DMS79 treated with DMSO at 0.1 percent for 48 hours (cell line): ENCODE measurements at places on chromosomes 16 and 17.
A peak's percentile ranks its signal among the peaks of the same experiment; 100 is the strongest.

GRCh38 chr16:30829130-30830071, 42.4 kb upstream of the ZNF629 start:
- DNase-seq: no peak

- DNase-seq: no peak
Observed at GRCh38 chr16:3836641-3837040, 43.9 kb downstream of the CREBBP start.

- no peak for DNase-seq
Observed at GRCh38 chr17:55546481-55546880, 35.2 kb upstream of the SMIM36 start.

GRCh38 chr16:14354561-14355351, 275.3 kb downstream of the PARN start:
- DNase-seq: no peak

- no peak for DNase-seq
Observed at GRCh38 chr16:62363501-62363900, 327.3 kb upstream of the CDH8 start.

- DNase-seq: no peak
Observed at GRCh38 chr16:79609861-79610260, 9.3 kb upstream of the MAF start.

DNA sequence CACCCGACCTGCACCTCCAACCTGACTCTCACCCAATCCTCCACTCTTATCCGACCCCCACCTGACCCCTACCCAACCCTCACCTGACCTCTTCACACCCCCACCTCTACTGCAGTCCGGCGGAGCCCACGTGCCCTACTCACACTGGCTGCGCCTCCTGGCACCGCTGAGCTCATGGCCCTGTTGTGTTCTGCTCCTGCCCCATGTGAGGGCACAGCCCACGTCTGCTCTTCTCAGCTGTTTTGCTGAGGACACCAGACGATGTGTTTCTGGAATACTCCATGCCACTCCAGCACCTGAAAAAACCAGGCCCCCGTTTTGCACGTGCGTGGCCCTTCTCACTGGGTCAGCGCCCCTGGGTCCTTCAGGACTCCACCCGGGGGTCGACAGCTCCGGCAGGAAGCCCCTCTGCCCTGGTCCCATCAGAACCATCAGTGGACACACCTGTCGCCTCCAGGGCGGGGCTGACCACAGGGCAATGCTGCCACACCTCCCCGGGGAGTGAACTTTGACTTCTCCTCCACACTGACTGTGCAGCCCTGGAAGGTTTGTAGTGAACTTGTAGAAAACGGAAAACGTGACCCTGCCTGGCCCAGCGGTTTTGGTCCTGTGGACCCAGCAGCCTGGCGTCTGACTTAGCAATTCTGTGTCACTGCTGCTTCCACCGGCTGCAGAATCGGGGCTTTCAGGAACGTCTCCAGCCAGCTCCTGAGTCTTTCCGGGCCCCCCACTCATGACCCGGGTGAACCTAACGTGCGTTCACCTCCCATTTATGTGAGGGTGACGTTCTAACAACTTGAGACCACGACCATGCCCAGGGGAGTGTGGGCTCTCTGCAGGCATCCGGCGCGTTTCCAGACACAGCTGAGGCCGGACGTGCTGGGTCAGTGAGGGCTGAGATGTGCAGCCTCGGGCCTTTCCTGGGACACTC, 5.7 kb upstream of the RAB40B start:
- DNase-seq: no peak

GRCh38 chr17:28892024-28892423, 5.5 kb downstream of the FLOT2 start:
- DNase-seq: no peak

GRCh38 chr17:33318241-33318640, 25.1 kb upstream of the ASIC2 start:
- DNase-seq: no peak

DNA sequence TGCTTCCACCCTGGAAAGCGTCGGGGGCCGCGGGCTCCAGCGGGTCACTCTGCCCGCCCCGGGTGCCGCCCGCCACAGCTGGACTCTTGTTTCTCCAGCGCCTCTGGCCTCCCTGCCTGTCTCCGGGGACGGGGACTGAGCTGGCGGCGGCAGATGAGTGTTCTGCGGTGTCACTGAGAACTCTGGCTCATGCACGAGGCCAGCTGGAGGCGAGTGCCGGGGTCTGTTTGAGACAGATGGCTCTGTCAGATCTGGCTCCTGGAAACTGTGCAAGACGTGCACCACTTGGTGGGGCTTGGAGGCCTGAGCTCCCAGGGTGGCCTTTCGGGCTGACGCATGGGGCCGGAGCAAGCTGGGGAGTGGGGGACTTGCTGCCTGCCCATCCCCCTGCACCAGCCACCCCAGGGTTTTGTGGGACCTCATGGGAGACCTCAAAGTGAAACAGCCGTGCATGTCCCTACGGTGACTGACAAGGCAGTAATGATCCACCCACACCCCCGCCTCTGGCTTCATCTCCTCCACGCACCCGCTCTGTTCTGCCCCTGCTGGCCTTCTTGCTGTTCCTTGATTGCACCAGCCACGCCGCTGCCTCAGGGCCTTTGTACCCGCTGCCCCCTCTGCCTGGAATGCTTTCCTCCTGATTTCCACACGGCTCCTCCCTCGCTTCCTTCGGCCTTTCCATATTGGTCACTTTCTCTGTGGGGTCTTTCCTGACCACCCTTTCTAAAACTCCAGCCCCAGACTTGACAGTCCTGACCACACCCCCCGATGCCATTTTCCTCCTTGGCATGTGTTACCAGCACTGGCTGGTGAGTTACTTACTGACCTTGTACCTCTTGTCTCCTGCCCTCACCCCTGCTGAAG, 174.9 kb upstream of the CIBAR2 start:
- no peak for DNase-seq

- no peak for DNase-seq
Observed at GRCh38 chr16:88462396-88462795, 9.3 kb downstream of the ZFPM1 start.

DNA sequence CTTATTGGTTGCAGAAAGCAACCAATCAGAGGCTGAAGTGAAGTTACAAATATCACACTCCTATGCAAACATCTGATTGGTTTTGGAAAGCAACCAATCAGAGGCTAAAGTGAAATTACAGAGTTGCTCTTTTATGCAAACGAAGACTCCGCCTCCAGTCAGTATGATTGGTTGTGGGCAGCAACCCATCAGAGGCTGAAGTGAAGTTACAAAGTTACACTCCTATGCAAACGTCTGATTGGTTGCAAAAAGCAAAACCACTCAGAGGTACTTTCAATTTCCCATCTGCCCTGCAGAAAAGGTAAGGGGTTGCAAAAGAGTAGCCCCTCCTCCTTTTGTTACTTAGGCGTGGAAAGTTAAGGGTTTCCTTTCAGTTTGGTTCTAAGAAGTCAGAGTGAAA, 697.3 kb downstream of the MAF start:
- no peak for DNase-seq

- DNase-seq: no peak
Observed at GRCh38 chr16:27867122-27868110, 196.1 kb downstream of the GSG1L start.

DNA sequence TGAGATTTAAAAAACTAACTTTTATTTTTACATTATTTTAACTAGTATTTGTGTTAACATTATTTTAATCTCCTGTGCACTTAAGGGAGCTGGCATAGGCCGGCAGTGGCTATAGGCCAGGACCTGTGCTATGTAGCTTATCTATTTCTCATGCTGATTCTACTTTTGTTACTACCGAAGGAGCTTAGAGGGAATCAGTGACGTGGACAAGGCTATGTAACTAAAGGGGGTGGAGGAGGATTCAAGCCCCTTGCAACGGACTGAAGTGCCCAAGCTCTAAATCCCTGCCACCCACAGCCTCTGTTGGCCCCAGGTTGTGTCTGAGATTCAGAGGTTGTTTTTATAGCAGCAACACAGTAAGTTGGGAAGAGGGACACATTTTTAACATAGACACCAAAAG, 356.4 kb downstream of the WWOX start:
- no peak for DNase-seq

DNA sequence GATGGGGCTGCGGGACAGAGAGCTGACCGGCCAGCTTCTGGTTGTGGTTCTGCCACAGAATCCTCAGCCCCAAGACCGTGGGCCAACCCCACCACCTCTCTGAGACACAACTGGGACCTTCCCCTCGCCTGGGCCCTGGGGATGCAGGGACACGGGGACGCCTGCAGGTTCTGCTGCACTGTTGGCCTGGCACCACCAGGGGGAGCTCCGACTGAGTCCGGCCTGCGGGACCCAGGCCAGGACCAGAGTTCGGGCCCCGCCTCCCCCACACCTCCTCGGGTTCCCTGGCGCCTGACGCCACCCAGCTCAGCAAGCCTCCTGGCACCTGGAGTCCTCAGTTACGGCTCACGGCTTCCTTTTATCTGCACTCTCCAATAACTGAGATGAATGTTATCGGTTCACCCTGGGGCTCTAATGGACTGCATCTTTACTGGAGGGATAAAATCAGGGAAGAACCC, 27.3 kb downstream of the TBC1D16 start:
- peak; percentile 81 for DNase-seq

DNA sequence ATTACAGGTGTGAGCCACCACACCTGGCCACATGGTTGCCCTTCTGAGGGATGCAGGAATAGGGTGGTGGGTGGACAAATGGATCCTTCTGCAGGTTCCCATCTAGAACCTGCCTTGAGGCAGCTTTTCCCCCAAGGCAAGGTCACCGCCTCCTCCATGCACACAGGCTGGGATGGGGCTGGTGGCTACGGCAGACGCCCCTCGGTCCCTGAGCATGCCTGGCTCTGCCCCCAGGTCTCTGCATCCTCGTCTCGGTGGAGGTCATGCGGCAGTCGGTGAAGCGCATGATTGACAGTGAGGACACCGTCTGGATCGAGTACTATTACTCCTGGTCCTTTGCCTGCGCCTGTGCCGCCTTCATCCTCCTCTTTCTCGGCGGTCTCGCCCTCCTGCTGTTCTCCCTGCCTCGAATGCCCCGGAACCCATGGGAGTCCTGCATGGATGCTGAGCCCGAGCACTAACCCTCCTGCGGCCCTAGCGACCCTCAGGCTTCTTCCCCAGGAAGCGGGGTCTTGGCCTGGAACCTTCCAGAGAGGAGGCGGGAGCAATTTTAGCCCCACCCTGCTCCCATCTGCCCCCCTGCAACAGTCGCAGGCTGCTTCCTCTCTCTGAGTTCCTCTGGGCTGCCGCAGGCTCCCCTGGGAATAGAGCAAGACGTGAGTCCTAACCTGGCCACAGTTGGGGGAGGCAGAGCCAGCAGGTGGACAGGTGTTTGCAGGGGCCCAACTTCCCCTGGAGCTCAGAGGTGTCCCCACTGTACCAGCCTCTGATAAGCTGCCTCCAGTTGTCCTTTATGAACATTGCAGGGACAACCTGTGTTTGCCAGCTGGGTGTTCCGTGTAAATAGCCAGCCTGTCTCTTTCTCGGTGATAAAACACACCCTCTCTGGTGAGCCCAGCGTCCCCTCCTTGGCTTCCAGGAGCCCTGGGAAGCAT, 11.7 kb downstream of the CACNG1 start:
- DNase-seq: no peak

GRCh38 chr17:58328195-58329034, at the start of gene TSPOAP1:
TSS of gene TSPOAP1 (minus strand) at chr17:58328795. CDS start at chr17:58327920, 875 bp downstream.
- DNase-seq: no peak

GRCh38 chr16:49874613-49875237, 18.8 kb upstream of the ZNF423 start:
- no peak for DNase-seq

GRCh38 chr16:50967827-50968612, 183.1 kb downstream of the SALL1 start:
- no peak for DNase-seq

GRCh38 chr17:5044630-5045029, 9.4 kb upstream of the SLC52A1 start:
- no peak for DNase-seq

GRCh38 chr17:8066841-8067775, 20.4 kb downstream of the ALOX12B start:
- no peak for DNase-seq

DNA sequence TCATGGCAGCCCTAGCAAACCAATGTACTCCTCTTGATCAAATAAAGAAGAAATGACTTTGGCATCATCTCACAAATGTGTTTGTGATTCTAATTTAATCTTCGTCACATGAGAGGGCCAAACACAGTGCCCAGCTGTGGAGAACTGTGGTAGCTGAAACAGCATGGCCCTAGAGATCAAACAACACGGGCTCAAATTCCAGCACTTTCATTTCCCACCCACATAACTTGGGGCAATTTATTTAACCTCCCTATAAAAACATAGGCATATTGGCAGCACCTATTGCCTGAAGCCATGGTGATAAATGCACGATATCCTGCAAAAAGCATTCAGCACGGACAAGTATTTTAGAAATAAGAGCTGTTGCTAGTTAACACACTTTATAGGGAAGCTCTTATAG, 2.5 kb downstream of the ACSM1 start:
- no peak for DNase-seq

DNA sequence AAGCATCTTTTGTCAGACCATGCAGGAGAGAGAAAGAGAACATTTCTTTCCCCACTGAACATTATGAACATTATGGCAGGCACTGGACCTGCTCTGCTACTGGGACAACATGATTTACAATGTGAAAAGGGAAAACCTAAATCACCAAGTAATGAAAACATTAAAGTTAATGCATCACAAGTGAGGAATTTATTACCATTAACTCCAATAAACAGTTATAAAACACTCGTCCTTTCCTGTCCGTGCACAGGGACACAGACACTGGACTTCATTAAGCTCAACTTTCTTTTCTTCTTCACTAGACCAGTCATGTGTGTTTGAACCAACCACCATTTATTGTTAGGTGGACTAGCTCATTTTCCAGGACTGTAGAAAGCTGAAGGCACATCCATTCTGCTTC, 95.4 kb downstream of the SNX11 start:
- DNase-seq: no peak

GRCh38 chr17:27519550-27519949, 63.3 kb downstream of the KSR1 start:
- no peak for DNase-seq

- DNase-seq: no peak
Observed at GRCh38 chr16:57489229-57489628, 2.9 kb upstream of the DOK4 start.

DNA sequence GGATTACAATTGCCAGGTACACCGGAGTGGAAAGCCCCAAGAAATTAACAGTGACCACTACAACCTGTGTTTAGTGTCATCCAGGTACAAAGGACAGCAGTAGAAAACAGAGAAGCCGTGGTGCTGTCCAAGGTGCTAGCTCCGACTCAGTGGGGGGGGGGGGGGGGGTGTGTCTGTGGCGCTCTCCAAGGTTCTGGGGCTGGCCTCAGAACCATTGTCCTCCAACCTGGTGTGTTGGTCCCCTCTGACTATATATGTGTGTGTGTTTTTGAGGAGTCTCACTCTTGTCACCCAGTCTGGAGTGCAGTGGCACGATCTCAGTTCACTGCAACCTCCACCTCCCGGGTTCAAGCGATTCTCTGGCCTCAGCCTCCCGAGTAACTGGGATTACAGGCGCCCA, 5.8 kb upstream of the ZNF23 start:
- DNase-seq: no peak
